Motor neuron (in vitro differentiated cells): ENCODE measurements at places on chromosomes 7 and 10. TPM values are rescaled to one million over a fixed set of nuclear protein-coding genes. Genes with fewer than 3 reads are reported as not detected.

LRMDA gene
- total RNA-seq: 4.7 and 5.2 TPM in 2 replicates

NKX1-2 gene
- total RNA-seq: not detected in 2 replicates

DENND10 gene
- total RNA-seq: 41.0 and 46.7 TPM in 2 replicates

FFAR4 gene
- 0.11 TPM in 1 of 2 replicates, not detected in the other for total RNA-seq

FAM241B gene
- total RNA-seq: 37.4 and 38.9 TPM in 2 replicates

OR6V1 gene
- total RNA-seq: not detected in 2 replicates

CABCOCO1 gene
- total RNA-seq: 0.69 and 2.2 TPM in 2 replicates

GRIFIN gene
- not detected in 2 replicates for total RNA-seq

CLRN3 gene
- total RNA-seq: not detected in 2 replicates

RADIL gene
- 1.2 and 2.6 TPM in 2 replicates for total RNA-seq

FAM25A gene
- total RNA-seq: not detected in 2 replicates

FAM221A gene
- total RNA-seq: 2.0 and 3.8 TPM in 2 replicates

GPR146 gene
- 1.00 and 2.9 TPM in 2 replicates for total RNA-seq

DNA sequence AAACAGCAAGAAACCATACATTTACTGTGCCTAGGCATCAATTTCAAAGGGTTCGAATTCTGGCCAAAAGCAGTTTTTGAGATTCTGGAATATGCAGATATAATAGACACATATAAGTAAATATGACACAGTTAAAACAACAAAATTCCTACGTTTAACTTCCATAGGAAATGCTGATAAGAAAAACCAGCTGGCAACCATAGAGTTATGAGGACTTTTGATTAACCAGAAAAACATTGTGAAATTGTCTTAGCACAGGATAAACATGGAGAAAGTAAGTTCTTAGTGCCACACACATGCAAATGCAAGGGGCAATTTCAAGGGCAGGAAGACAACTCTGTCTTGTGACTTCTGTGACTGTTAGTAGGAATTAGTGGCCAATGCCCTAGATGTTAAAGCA lies 702.1 kb downstream of the TNS3 start:
- no peak for ATAC-seq

DNA sequence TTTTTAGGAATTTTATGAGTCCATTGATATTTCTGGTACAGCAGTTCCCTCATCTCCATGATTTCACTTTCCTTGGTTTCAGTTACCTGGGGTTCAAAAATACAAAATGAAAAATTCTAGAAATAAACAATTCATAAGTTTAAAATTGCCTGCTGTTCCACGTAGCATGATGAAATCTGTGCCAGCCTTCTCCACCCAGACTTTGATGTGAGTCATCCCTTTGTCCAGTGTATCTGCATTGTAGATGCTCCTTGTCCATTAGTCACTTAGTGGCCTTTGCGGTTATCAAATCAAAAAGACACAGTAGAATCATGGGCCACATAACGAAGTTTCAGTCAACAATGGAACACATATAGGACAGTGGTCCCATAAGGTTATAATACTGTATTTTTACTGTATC lies 286.9 kb downstream of the PTEN start:
- peak; percentile 59 for ATAC-seq

DNA sequence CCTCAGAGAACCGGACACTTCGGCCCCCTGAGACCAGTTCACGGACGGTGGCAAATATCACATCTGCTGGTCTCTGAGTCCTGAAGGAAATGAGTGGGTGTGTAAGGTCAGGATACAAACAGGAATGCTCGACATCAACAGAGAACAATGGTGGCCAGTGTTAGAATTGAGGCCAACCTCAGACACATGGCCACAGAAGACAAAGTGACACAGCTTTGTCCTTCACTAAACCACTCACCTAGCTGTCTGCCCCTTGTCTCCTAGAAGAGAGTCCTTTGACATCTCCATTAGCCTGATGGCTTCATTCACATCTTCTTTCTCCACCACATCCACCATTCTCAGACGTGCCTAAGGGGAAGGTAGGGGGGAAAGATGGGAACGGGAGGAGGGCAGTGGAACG lies 4.3 kb downstream of the COPS6 start:
- ATAC-seq: no peak

GRCh38 chr10:74332398-74332797 lies 181.4 kb downstream of the ADK start:
- ATAC-seq: no peak

- ATAC-seq: peak; percentile 65
Observed at GRCh38 chr10:44422570-44423101, 37.7 kb upstream of the CXCL12 start.

DNA sequence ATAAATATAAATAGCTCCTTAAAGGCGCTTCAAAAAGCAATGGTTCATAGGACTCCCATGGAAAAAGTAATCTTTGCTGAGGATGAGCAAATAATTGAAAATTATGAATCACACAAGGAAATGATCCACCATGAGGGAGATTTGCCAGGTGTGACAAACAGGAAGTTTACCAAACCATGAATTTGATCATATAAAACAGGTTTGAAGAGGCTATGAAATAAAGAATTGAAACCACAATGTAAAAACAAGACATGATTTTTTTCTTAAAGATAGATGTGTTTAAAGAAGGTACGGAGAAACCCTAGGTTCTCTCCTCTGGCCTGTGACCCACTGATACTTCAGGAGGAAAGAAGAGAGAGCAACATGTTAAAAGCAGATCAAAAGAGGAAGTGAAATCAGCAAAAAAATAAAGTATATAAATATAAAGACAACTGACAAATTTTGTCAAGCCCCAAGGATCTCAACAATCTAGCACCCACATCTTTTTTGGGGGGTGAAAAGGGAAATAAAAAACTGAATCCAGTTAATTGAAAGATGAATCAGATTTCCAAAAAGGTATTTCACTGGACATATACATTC lies 111.3 kb upstream of the ASAH2 start:
- no peak for ATAC-seq

GRCh38 chr10:123119081-123119480 lies 16.7 kb upstream of the HMX3 start:
- no peak for ATAC-seq

DNA sequence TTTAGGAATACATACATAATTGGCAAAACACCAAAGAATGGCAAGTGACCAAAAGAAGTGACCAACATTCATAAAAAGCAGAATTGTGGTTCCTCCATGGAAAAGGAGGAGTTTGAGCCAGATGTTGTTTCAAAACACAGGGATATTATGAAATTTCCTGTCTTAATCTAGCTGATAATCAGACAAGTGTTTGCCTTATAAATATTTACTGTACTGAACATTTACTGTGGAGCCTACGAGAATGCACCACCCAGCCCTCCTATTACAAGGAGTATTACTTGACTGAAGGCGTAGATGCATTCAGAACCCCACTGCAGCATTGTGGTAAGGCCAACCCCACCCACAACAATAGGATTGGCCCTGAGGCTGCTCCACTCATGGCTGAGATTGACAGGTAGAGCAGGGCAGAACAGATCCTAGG lies 118.9 kb downstream of the AKR1D1 start:
- ATAC-seq: no peak

DNA sequence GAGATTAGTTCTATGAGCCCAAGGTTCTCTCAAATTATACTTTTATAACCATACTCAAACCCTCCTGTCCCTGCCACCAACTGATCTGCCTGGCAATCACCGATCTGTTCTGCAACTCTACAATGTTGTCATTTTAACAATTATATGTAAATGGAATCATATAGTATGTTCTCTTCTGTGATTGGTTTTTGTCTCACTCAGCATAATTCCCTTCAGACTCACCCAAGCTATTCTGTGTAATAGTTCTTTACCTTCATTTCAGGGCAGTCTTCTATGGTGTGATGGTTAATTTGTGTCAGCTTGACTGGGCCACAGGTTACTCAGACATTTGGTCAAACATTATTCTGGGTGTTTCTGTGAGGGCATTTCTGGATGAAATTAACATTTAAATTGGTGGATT lies 181.9 kb upstream of the CXCL12 start:
- no peak for ATAC-seq

DNA sequence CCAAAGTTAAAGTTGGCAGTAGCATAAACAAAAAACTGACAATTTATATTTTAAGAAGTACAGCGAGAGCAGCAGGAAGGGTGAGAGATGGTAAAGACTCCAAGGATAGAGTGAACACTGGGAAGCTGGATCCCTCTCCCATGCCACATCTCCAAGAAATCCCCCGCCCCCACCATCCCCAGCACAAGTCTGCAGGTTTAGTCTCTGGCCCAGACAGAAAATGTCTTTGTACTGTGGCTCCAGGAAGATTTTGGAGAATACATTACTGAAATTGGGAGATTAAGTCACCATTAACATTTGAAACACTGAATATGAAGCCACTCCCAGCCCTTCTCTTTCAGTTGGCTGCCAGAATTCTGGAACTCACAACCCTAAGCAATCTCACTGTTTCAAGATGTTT lies 140.3 kb downstream of the MACC1 start:
- ATAC-seq: peak; percentile 35

GRCh38 chr10:74174521-74174920 lies 23.5 kb downstream of the ADK start:
- no peak for ATAC-seq

DNA sequence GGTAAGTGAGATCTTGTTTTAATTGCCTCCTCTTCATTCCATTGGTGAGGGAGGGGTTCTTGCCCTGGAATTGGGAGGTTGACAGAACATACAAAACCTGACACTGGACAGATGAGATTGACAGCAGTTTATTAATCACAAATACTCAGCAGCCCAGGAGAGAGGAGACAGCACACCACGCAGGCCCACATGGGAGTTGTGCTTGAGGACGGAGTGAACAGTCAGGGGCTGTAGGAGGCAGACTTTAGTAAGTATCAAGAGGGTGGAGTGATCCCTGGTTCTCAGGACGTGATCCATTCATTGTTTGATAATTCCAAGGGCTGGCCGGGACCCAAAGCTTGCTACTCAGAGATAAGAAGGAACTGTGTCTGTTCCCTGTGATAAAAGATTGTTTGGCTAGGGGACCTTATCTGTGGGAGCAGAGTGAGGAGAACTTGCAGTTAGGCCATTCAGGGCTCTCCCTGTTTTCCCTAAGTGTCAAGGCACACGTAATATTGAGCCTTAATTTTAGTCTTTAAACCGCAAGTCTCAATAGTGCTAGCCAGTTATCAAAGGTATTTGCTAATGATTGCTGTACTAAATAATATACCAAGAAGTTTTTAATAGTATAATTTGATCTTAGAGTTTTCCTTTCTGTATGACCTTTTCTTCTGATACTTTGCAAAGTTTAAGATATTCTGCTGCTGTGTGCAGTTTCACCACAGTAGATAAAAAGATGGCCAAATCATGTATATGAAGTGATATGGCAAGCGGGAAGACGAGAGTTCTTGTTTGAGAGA lies 14.5 kb downstream of the CAPZA2 start:
- ATAC-seq: no peak

GRCh38 chr10:1372212-1372611 lies 316.0 kb downstream of the WDR37 start:
- no peak for ATAC-seq

GRCh38 chr10:72802763-72803505 lies 90.6 kb upstream of the OIT3 start:
- ATAC-seq: peak; percentile 24

DNA sequence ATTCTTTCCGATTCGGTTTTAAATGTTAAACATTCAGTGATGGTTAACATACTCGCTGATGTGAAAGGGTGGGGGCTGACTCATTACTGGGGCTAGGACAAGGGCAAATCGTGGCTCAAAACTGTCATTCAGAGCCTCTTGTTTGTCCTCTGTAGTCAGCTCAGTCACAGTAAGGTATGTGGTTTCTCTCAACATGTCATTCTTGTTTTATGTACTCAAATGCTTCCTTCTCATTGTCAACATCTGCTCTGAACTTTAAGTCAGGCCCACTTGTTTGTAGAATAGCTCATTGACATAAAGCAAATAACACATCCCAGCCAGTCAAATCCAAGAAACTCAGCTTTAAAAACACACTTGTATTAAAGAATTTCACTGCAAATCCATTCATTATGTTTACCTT lies 7.3 kb downstream of the SLC16A9 start:
- ATAC-seq: no peak

GRCh38 chr7:34823650-34824258 lies 165.7 kb downstream of the NPSR1 start:
- peak; percentile 56 for ATAC-seq

GRCh38 chr7:23449941-23450340 lies 20.4 kb downstream of the IGF2BP3 start:
- ATAC-seq: no peak

- ATAC-seq: no peak
Observed at GRCh38 chr7:24936121-24936824, 43.7 kb downstream of the OSBPL3 start.

DNA sequence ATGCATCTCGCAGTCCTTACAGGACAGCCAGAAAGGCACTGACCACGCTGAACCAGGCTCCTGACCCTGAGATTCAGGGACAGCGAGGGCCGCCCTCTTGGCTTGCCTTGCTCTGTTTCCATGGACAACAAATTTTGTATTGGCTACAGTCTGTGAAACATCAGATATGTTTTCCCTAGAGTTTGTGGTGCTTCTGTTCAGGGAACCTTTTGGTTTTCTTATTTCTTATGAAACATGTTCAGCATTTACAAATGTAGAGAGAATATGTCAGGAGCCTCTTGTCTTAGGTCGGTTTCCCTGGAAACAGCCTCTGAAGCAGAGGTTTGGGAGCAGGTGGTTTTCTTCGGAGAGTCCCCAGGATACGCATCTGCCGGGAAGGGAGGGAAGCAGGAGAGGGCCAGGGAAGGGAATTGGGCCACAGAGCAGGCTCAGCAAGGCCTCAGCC lies 260.1 kb downstream of the CCDC3 start:
- ATAC-seq: no peak

- ATAC-seq: peak; percentile 47
Observed at GRCh38 chr7:116888895-116889294, 26.5 kb downstream of the CAPZA2 start.

DNA sequence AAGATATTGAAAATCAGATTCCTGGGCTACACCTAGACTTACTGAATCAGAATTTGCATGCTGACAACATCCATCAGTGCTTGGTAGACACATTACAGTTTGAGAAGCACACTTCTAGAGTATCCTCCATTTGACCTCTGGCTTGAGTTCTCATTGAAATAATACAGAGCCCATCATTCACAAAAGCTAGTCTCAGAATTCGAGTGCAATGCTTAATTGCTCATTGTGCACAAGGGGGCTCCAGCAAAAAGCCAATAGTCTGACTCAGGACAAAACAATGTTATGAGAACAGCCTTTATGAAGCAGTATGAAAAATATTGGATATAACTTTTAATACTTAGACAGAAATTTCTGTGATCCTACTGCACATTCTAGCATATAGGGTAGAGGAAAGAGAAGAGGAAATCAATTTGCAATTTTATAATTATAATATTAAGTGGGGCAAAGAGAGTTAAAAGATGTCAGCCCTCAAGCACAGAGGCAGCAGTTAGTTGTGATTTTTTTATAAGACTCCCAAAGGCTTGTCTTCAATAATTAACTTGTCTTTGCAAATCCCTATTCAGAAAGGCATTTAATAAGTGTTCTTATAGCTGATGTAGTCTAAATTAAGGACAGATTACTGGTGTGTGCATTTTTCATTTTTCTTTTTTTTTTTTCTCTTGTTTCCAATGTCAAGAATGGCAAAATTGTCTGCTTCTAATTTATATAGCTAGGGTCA lies 105.8 kb upstream of the ANK3 start:
- peak; percentile 65 for ATAC-seq
